ENCODE measurements at places on chromosomes 6 and 20.

- DNase-seq = no peak
Measured at GRCh38 chr20:56843386-56843785, 214.3 kb downstream of the TFAP2C start.

DNA sequence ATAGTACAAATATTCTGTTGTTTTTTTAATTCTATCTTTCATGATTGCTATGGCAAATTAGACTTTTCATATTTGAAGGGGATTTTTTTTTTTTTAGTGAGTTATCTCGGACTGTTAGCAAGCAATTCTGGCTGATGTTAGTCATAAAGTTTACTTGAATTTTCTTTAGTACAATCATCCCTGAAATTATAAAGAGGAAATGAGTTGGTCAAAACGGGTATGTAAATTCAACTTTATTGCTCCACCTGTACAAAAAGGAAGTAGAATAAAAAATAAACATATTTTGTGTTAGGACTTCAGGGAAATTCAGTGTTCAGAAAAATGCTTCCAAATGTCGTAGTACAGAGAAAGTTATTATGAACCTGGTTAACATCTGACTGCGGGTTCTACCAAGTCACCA is 40.3 kb downstream of the PPP1R14C start:
- DNase-seq = no peak

DNA sequence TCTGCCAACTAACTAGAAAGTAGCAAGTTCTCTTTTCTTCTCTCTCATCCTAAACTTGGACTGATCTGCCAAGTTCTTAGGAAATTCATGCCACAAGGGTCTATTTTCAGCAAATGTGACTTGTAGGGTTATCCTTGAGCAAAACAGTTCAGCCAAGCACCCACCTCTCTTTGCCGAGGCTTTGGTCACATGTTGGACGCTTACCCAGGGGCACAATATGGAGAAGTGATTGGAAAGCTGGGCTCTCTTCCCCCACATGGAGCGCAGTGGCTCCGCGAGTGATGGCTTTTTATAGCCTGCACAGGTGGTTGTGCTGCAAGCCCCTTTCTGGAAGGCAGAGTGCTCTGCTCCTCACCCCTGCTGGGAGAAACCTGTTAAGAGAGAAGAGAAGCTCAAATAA is 47.7 kb upstream of the FNDC1 start:
- DNase-seq = no peak

DNA sequence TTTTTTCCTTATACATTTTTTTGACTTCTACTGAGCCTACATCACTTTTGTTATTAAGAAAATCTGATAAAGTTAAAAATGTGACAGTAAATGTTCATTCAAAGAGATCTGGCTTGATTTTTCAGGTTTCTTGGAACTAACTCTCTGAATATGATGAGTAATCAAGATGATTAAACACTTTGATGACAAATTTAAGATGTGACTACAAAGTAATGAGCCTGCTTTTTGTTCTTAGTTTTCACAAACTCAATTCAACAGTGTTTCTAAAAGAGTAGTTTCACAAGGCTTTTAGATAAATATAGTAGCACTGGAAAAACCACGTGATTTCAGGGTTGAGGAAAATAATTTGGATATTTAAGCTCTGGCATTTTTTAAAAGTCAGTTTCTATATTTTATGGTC is 37.9 kb upstream of the HDDC2 start:
- DNase-seq = no peak

DNA sequence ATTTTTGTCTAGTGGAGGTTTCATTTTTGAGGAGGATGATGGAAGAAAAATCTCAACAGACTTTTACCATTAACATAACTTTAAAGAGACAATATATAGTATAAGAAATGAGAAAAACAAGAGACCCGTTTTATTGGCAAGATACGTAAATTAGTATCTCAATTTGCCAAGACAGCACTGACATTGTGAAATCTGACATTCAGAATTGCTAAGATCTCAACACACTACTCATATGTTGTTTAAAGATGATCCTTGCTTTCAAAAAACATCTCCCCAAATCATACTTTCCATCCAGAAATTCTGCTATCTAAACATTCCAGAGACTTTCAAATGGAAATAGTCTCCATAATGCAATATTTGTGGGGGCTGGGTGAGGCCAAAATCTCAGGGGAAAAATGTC is 220.9 kb upstream of the CEP162 start:
- no peak for DNase-seq

- DNase-seq = no peak
Measured at GRCh38 chr6:156950084-156950483, 172.9 kb downstream of the ARID1B start.

- DNase-seq = no peak
Measured at GRCh38 chr20:62320581-62321354, 18.0 kb downstream of the ADRM1 start.

DNA sequence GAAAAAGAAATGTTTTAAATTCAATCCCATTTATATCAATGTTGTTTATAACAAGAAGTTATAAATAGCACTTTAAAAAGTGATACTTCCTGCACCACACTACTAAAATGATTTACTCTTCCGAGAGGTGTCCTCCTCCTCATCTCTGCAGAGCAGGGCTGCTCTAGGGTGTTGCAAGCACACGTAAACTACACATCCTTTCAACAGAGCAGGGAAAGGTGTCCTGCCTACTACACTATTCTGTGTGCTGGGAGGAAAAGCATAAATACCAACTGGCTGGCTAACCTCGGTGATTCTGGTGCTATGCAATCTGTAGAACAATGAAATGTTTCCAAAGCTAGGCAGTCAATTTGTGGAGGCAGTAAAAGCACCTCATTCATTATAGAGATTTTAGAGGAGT is 89.5 kb upstream of the MAP7 start:
- no peak for DNase-seq

GRCh38 chr6:74041420-74041819 is 345.4 kb downstream of the CD109 start:
- no peak for DNase-seq

- no peak for DNase-seq
Measured at GRCh38 chr6:155519176-155519738, 63.6 kb upstream of the NOX3 start.

- no peak for DNase-seq
Measured at GRCh38 chr6:154953644-154954043, 41.5 kb upstream of the TIAM2 start.

- DNase-seq = no peak
Measured at GRCh38 chr20:63280929-63281545, 8.4 kb downstream of the ARFGAP1 start.

DNA sequence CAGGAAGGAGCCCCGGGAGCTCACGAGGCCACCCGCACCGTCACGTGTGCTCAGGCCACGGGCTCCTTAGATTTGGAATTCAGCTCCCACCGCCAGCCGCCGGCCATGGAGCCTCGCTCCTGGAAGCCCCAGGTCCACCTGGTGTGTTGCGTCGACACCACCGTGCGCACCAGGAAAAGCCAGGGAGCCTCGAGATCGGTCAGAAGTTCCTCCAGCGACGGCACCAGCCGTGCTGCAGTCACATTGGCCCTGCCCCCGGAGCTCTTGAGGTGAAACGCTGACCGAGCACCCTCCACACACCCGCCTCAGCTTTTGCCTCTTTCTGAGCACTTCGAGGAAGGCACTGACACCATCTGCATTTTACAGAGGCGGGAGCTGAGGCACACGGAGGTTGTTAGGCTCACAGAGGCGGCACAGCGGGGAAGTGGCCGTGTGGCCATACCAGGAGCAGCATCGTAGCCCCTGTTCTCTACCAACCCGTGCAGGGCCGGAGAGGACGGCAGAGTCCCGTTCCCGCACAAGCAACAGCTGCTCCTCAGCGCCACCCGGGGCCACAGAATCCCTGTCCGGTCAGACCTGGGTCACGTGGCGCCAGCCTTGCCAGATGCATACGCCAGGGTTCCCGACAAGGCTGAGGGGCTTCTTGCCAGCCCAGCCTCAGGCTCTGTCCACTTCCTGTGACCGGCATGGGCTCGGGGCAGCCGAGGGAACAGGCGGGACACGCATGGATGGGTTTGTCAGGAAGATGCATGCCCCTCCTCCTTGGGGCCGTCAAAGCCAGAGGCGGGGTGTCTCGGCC is 7.6 kb downstream of the NKAIN4 start:
- DNase-seq = no peak

DNA sequence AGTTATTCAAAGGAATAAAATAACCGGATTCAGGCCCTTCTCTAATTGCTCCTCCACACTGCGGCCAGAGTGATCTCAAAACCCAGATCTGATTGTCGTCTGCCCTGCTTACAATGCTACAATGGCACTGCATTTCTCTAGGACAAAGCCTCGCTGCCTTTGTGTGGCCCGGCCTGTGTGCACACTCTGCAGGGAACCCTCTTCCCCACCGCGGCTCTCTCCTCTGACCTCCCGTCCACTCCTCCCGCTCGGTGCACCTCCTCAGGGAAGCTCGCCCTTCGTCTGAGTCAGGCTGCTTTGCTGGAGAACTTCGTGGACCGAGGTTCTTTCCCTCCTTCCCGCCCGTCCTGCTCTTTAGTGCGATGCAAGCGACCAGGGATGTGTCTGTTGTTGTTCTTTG is 101.6 kb upstream of the SNX9 start:
- DNase-seq = no peak

Data from activated T-helper 1 cell treated with Interleukin-2 at 50 U/mL for 16 hours (primary cell).